Hindlimb muscle (tissue), 1 donor: ENCODE measurements at places on chromosomes 13 and 19. TPM values are rescaled to one million over a fixed set of nuclear protein-coding genes. Genes with fewer than 3 reads are reported as not detected.

Gene ZNF430
- 5.7 TPM for polyA plus RNA-seq

Gene ZNF525
- polyA plus RNA-seq = 8.1 TPM

Gene PTPRH
- polyA plus RNA-seq = 0.27 TPM

Gene KLK4
- not detected for polyA plus RNA-seq

GRCh38 chr13:30751183-30751933 lies 16.0 kb downstream of the ALOX5AP start:
- no peak for DNase-seq

- no peak for DNase-seq
Observed at GRCh38 chr13:71621174-71622124, 245.6 kb downstream of the DACH1 start.

- no peak for DNase-seq
Observed at GRCh38 chr13:102825400-102825799, 20.4 kb upstream of the ERCC5 start.

- no peak for DNase-seq
Observed at GRCh38 chr19:46828484-46828883, 22.2 kb downstream of the AP2S1 start.

GRCh38 chr13:25683056-25683455 lies 311.3 kb downstream of the ATP8A2 start:
- DNase-seq = no peak

DNA sequence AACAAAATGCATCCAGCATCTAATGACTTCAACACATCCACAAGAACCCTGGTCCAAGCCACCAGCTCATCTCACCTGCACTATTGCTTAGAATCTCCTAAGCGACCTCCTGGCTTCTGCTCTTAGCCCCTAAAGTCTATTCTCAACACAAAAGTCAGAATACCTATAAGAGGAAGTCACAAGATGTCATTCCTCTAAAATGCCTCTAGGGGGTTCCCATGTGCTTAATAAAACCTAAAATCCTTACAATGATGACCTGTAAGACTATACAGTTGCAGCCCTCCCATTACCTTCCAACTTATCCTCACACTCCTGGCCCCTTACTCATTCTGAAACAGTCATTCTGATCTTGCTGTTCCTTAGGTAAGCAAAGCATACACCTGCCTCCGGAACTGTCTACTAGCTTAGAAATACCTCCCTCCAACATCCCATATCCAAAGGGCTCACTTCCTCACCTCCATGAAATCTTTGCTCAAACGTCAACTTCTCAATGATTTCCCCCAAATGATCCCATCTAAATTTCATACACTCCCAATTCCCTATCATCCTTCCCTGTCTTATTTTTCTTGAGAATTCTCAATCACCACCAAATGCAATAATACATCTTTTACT lies 10.0 kb downstream of the ATP7B start:
- no peak for DNase-seq

DNA sequence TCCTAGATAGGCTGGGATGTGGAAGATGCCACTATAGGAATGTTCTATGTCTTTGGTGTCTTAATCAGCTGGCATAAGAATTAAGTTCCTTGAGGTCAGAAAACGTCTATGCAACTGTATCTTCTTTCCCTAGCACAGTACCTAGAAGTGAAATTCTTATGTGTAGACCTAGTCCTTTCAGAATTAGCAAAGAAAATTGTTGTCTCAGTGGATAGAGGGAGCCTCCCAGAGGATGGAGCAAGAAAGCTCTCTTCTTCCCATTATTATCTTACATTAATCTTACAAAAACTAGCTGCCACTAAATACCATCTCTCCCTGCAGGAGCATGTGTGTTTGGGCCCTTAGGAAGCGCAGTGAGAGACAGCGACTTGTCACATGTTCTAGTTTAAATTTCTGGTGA lies 11.6 kb downstream of the CLDN10 start:
- DNase-seq = no peak

- no peak for DNase-seq
Observed at GRCh38 chr19:52094526-52095130, 937 bp downstream of the ZNF841 start.

- no peak for DNase-seq
Observed at GRCh38 chr13:20727856-20728255, 24.4 kb downstream of the IL17D start.

- DNase-seq = no peak
Observed at GRCh38 chr13:110125157-110125556, 181.8 kb downstream of the COL4A1 start.

GRCh38 chr13:106367361-106367971 lies 168.0 kb downstream of the EFNB2 start:
- no peak for DNase-seq
